ENCODE measurements at places on chromosomes 2 and 18. TPM values are rescaled to one million over a fixed set of nuclear protein-coding genes. Genes with fewer than 3 reads are reported as not detected.
A peak's percentile ranks its signal among the peaks of the same experiment; 100 is the strongest.

NCKAP1 gene
- polyA plus RNA-seq = 16.1 TPM

RAMP1 gene
- 129 TPM for polyA plus RNA-seq

SMAD2 gene
- polyA plus RNA-seq = 11.8 TPM

GPD2 gene
- 1.4 TPM for polyA plus RNA-seq

DLGAP1 gene
- polyA plus RNA-seq = 0.06 TPM

CCBE1 gene
- 2.1 TPM for polyA plus RNA-seq

DYNAP gene
- polyA plus RNA-seq = not detected

CDH2 gene
- polyA plus RNA-seq = 14.8 TPM

IL18RAP gene
- polyA plus RNA-seq = 0.14 TPM

DNA sequence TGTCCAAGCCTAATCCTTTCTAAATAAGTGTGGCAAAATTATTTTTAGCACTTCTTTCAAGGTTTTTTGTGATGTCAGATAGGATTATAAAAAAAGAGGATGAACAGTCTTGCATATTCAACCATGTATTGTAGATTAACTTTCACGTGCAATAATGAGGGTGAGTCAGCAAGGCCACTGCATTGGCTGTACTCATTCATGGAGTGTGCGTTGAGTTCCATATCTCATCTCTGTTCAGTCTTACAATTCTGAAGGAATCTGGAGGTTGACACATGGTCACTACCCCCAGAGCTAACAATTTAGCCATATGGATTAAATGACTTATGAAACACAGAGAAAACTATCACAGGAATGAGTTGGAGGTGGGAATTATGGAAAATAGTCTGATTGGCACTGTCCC lies 810.5 kb downstream of the SLC4A3 start:
- no peak for DNase-seq

GRCh38 chr18:57210107-57210715 lies 63.3 kb downstream of the BOD1L2 start:
- DNase-seq = no peak

GRCh38 chr2:218152172-218152571 lies 14.6 kb downstream of the CXCR1 start:
- DNase-seq = no peak

GRCh38 chr2:207165121-207166038 lies at the start of gene KLF7:
Gene KLF7, minus strand, starts transcription at chr2:207165948. Its CDS starts 380 bp downstream, at chr2:207165568.
- peak; percentile 44 for DNase-seq

- DNase-seq = no peak
Observed at GRCh38 chr2:26770986-26771586, 7.0 kb downstream of the SLC35F6 start.

GRCh38 chr18:74289137-74289536 lies 2.6 kb downstream of the CYB5A start:
- no peak for DNase-seq

DNA sequence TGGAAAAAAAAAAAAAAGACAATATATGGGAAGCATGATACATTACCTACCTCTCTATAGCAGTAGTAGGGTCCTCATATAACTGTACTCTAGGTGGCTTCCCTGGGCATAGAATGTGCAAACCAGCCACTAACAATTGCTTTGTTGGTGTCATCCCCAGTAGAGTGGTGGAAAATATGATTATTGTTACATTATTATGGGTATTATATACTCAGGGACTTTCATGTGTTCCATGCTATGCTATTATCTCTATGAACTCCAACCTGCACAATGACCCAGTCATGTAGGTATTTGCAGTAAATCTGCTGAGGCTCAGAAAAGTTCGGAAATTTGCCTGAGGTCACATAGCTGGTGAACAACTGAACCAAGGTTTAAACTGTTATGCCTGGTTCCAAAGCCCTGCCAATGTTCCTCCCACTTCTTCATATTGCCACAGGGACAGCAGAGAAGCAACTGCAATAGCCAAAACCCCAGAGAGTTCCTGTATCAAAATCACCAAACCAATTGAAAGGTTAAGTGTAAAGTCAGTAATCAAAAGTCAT lies 52.6 kb upstream of the MAP4K4 start:
- no peak for DNase-seq

DNA sequence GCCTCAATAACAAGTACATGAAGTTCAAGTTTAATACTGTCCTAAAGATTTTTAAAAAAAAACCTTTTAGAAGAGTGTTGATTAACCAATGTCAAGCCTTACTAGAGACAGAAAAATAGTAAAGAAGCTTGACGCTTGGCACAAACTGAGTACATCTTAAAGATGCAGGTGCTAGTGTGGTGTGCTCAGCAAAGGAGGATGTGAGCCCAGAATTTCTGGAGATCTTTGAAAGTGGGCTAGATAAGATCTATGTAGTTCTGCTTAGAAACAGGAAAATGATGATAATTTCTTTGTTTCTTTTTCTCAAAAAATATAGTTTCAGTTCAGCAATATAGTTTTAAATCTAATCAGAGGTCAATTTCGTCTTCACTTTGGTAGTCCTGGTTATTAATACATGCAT lies 118.3 kb upstream of the KLHL14 start:
- no peak for DNase-seq

DNA sequence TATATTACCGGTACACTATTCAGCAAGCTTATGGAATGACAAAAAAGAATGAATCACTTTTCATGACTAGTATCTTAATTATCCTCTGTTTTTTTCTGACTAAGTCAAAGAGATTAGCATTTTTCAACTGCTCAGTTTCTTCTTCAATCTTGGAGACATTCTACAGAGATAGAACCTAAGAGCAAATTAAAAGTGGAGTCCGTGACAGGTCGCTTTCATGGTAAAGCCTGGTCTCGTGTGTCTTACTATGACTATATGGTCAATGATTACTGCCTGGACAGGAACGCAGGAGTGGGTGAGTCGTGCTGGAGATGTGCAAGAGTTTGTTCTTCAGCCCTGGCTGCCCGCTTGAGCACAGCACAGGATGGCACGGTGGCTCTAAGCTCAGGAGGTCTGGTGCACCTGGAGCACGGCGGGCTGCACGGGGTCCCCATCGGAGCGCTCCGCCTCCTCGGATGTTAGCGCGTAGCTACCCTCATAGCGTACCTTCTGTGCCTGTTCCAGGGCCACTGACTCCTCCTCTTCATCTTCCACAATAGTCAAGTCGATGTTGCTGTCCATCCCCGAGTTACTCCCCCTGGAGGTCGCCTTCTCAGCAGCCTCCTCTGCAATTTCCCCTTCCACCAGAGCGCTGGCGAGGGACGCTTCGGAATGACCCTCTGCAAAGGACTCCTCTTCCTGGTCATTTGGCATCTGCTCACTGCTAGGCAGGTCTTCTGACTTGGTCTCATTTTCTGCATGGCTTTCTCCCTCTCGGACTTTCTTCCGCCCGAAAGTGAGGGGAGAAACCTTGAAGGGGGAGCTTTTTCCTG lies 11.1 kb downstream of the CAVIN2 start:
- no peak for DNase-seq

- peak; percentile 42 for DNase-seq
Observed at GRCh38 chr2:174334781-174335251, at the start of gene SP9. Gene SP9, plus strand, starts transcription at chr2:174334954. Its CDS starts 139 bp downstream, at chr2:174335093.

- no peak for DNase-seq
Observed at GRCh38 chr2:226760412-226761194, 39.0 kb downstream of the IRS1 start.

GRCh38 chr2:181683518-181684453 lies 3.5 kb upstream of the NEUROD1 start:
- no peak for DNase-seq

- no peak for DNase-seq
Observed at GRCh38 chr2:189492451-189492850, 51.2 kb downstream of the WDR75 start.

DNA sequence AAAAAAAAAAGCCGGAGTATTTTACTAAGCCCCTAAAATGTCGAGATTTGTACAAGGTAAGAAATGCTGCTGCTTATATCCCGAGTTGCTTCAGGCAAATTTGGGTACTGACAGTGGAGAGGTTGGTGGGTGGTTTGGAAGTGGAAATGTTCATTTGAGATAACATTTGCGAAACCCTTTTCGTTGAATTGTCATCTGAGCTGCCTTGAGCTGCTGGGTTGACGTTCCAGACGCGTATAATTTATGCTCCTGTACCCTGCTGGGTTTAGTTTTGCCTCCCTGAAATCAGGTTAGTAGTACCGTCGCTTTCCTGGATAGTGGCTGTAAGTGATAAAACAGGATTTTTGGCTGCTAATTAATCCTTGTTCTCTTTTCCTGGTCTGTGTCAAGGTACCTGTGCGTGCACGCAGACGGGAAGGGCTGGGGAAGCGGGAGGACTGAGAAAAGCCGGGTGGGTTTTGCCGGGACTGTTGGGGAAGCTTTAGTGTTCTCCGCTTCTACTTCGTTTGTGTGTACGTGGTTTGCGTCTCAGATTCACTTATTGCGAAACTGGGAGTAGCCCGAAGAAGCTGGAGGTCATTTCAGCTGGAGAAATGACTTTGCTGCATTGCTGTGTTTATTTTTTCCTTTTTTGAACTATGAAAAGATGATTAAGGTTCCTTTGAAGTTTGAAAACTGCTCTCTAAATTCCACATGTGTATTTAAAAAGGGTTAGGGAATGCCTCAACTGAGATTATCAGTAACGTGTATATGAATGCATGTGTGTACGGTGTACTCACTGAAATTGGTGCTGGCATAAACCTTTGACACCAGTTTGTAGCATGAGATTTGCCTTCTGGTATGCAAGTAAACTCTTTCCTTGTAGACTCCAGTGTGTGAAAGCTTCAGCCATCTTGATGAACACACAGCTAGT lies 709 bp downstream of the UGP2 start:
- DNase-seq = peak; percentile 39

GRCh38 chr2:232573042-232573441 lies 22.6 kb downstream of the EIF4E2 start:
- no peak for DNase-seq

DNA sequence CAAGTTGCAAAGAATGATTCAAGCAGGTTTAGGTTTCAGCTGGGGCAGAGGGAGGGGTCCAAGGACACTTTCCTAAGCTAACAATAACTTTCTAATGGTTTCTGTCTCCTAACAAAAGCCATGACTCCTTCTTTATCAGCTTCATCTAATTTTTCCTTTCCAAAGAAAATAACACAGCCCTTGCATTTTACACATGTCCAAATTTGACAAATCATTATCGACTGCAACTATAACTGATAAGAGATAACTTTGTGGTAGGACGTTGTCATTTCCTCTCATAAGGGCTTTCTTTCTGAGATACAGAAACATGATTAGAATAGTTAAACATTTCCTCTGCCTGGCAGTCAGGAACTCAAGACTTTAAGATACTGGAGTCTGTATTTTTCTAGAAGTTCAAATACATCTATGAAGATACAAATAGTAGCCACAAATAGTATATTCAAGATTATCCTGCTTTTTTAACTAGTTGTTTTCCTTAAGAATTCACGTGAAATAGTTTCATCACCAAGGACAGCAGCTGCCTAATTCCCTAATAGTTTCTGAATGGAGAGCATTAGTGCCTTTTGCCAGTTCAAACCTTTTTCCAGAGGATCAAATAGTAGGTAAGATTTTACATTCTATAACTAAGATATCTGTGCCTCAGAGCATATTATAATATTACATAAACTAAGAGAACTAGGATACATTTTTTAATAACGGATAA lies 263.2 kb downstream of the EXOC6B start:
- no peak for DNase-seq

DNA sequence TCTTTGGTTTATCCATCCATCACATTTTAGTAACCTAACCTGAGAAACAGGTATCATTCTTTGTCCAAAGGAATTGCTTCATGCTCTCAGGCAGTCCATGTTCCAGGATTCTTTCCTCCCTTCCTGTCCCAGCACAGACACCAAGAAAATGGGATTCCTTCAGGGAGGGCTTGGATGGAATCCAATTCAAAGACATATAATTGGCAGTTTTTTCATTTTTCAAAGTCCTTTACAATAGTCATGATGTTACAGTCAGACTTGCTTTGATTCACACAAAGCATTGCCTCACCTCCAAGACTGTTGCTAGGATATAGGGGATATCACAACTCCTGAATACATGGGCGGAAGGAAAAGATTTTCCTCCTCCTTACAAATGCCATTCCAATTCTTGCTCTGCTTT lies 241.4 kb upstream of the ACVR2A start:
- DNase-seq = no peak

- DNase-seq = no peak
Observed at GRCh38 chr2:5991305-5991968, 299.3 kb downstream of the SOX11 start.

- no peak for DNase-seq
Observed at GRCh38 chr2:65357095-65357958, 75.1 kb downstream of the SPRED2 start.

DNA sequence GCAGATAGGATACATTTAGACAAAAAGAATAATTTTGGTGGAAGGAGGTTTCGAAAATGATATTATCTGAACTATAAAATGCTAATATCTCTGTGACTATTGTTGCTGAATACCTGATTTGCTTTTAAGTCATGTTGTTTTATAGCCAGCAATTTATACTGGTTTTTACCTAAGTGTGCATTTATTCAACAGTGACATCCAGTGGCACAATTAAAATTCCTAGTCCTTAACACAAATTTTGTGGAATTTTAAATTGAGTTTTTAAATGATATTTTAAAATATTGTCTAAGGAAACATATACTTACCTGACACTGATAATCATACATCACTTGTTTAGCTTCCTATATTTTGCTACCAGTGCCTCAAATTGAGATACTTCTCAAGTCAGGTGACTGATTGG lies 144.8 kb downstream of the ARHGAP28 start:
- DNase-seq = no peak

GRCh38 chr2:19746611-19747309 lies 155.0 kb downstream of the TTC32 start:
- no peak for DNase-seq

DNA sequence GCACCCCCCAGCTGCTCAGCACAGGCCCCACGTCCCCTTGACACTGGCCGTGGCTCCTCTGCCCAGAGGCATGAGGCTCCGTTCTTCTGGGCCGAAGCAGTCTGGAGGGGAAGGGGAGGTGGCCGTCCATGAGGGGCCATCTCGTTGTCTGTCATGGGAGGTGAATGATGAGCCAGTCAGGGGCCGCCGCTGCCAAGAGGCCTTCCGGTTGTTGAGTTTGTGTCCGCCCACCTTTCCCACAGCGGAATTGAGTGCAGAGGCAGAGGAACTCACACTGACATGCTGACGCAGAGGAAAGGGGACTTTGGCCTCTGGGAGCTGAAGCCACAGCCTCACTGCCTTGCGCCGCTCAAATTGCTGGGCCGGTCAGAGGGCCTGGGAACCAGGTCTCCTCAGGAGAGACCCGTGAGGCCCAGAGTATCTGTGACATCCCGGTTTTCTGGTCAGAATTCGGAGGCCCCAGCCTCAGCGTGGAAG lies 268.4 kb downstream of the ATAD2B start:
- DNase-seq = peak; percentile 48

- no peak for DNase-seq
Observed at GRCh38 chr2:88826399-88826798, 134.9 kb downstream of the RPIA start.

DNA sequence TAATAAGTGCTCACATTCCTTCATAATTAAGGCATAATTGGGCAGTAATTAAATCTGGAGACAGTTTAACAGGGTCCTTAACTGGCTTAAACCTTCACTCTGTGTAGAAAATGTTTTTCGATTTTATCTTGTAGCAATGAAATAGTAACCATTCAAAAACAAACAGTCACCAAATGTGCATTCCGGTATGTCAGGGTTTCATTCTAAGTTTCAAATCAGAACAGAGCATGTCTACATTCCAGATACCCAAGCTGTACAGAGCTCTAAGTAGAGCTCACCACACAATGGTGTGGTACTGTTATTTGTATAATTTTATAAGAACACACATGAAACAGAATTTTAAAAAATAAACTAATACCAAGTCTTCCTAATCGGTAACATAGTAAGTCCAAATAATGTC lies 52.6 kb downstream of the SMAD2 start:
- DNase-seq = no peak
